ENCODE measurements at places on chromosomes 5 and 9. TPM values are rescaled to one million over a fixed set of nuclear protein-coding genes. Genes with fewer than 3 reads are reported as not detected.

GRCh38 chr9:74479711-74480110 is 17.4 kb upstream of the RORB start:
- no peak for DNase-seq

The LRRC19 gene
- not detected for polyA plus RNA-seq

The AFAP1L1 gene
- polyA plus RNA-seq = not detected

DNA sequence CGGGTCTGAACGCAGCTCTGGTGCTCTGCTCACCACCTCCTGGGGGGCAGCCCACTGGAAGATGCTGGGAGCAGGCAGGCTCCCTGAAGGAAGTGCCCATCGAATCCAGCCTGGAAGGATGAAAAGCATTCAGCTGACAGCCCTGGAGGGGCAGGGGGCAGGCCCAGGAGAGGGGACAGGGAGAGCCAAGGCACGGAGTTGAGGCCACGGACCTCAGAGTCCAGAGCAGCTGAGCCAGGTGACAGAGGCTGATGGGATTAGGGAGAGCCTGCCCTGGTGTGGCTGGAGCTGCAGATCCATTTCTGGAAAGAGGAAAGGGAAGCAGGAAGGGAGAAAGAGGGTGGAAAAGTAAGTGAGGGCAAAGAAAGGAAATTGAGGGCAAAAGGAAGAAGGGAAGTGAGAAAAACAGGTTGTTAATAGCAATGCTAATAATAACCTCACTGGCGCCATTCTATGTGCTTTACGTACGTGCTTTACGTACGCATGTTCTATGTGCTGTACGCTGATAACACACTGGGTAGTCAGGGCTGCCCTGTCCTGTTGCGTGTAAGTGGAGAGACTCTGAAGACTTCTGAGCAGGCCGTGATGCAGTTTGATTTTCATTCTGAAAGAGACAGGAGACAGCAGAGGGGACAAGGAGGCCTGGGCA is 52.6 kb downstream of the LMX1B start:
- DNase-seq = no peak

GRCh38 chr5:170634256-170634990 is 130.6 kb downstream of the KCNIP1 start:
- no peak for DNase-seq

The MPDZ gene
- not detected for polyA plus RNA-seq

DNA sequence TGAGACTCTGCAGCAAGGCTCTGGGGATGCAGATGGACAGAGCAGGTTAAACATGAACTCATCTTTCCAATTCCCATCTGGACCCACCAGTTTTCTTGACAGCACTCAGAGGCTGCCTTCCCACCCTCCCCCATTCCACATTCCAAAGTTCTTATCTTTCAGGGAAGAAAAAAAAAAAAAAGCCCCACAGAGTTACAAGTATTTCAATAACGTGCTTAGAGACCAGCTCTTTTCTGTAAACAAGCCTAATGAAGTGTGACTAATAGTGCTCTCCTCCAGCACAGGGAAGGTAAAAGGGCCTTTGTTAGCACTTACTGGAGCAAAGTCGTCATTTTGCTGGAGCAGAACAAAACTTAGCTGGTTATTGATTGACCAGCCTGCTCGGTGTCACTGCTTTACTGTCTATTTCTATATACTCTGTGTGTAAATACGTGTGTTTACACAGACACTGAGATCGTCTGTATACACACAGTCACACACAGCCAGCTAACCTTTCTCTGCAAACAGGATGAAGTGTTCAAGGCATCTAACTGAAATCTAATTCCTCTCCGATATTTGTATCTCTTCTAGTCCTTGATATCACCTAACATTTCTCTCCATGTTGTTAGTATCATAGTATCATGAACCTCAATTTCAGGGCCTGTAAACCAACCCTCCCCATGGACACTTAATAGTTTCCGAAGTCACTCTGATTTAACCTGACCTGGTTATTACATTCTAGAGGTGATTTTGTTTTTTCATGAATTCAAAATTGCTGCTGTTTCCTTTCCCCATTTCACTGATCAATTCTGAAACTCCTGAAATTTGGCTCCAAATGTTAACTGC is 84.9 kb downstream of the ZNF608 start:
- no peak for DNase-seq

The TXNDC8 gene
- not detected for polyA plus RNA-seq

GRCh38 chr5:154989626-154990025 is 23.9 kb upstream of the KIF4B start:
- no peak for DNase-seq

DNA sequence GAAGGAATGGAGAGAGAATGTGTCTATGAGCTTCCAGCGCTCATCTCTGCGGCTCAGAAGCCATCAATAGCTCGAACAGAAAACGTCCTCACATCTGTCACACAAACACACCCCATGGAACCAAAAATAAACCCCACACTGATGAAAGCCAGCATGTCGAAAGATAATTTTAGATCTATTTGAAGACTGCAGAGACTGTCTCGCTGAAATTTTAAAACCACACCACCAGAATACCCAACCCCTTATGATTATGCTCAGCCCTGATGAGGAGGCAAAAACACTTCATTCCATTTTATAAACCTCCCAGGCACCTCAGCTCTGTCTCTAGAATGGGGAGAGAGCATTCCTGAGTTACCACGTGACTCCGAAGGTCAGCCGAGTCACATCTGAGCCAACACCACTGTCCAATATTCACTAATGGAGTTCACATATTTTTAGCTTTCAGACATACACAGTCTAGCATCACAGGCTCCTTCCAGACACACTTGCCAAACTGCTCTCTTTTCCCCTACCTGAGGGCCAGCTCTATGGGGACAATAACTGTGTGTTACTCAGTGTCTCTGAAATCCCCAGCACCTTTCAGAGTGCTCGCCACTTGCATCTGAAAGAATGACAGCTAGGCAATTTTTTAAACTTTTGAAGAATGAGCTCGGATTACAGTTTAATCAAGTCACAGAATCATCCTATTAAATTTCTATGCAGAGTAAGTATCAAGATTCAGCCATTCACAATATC is 63.2 kb downstream of the SERINC5 start:
- no peak for DNase-seq

GRCh38 chr9:120625222-120625621 is 45.3 kb upstream of the CDK5RAP2 start:
- DNase-seq = no peak

DNA sequence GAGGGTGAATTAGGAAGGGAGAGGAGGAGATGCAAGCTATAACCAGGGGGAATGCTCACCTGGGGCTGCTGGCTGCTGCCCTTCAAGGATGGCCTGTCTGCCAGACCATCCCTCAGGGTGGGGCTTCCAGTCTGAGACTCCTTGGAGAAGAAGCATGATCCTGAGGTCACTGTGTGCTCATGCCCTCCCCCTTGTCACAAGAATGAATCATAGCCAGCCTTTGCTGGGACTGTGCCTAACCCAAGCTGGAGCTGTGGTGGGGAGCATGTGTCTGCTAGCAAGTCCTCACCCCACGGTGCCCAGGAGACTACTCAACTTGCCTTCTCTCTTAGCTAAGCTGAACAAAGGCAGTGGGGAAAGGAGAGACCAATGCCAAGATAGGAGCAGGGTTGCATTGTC is 463.6 kb downstream of the SPOCK1 start:
- no peak for DNase-seq

The CYFIP2 gene
- polyA plus RNA-seq = 383 TPM

DNA sequence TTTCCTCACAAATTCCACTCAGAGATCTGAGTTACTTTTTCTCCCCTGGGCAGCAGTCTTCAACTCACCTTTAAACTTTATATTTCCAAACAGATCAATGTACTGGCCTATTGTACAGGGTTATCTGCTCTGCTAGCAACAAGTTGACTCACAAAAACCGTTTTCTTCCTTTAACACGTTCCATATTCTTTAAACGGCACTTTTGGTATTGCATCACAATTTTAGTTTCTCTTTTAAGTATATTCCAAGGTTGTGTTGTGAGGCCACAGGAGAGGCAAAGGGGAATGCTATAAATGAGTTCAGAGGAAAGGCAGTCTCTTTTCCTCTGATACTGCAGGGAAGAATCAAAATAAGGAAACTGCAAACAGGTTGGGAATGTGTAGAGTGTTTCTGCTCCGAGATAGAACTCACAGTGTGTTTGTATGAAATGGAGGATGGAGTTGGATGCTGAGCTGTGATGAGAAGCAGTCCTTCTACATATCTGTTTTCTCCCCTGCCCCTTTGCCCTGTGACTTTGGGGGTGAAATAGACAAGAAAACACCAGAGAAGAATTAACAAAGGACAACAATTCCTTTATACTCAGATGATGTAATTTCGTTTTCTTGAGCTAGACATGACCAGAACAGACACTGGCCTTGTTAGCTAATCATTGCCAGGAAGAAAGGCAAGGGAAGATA is 9.9 kb upstream of the ALDOB start:
- no peak for DNase-seq

GRCh38 chr5:126499853-126500342 is 76.7 kb downstream of the GRAMD2B start:
- DNase-seq = peak; percentile 85

DNA sequence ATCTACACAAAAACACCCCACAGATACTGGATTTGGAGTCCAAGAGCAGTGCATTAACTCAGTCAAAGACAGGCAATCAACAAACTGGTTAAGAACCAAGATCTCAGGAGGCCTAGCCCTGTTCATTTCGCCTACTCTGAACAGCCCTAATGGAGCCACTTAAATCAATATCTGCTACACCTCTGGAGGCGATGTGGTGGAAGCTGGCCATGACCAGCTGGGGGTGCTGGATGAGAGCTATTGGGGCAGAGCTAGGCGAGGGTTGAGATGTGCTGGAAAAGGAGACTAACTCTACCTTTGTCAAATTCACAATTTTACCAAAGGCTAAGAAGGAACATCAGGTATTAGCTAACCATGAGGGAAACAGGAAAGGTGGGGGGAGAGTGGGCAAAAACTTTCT is 23.3 kb upstream of the ARSB start:
- no peak for DNase-seq

GRCh38 chr5:115168829-115169486 is 750 bp downstream of the TRIM36 start:
- DNase-seq = no peak

DNA sequence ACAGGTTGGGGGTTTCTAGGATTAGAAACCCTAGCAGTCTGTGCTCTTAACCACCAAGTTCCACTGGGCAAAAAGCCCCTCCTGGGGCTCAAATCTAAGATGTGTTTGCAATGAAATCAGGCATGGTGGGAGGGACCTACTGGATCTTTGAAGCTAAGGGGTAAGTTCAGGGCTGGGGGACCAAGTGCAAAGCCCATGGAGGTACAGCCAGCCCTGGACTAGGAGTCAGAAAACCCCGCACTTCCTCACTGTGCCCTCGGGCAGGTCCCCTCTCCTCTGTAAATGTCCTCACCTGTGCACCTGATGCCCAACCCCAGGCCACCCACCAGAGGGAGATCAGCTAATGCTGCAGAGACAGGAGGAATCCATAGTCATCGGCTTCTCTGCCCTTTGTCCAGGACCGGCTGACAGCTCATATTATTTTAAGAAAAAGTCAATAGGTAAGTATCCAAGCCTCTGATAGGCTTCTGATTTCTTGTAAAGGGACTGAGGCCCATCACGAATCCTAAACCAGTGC is 138.3 kb downstream of the PAX5 start:
- DNase-seq = no peak

DNA sequence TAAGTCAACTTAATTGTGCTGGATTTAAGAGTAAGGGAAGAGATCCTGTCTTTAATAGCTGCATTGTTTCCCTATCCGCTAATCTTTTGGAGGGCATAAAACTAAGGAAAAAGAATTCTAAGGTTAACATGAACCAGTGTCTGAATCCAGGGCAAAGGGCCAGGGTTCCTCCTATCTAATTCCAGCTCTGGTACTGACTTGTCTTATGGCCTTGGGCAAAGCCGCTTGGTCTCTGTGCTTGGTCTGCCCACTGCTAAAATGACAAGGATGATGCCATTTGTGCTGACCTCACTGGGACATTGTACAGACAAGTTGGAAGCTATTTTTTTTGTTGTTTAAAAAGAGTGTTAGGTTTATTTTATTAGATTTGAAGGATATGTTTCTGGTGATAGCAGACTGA is 334.7 kb upstream of the PIK3R1 start:
- no peak for DNase-seq

- DNase-seq = peak; percentile 28
These were observed 30.9 kb downstream of the PRKACG start for GRCh38 chr9:68983008-68983411.

The CDH6 gene
- polyA plus RNA-seq = not detected

The NR2F1-AS1 gene
- not detected for polyA plus RNA-seq

The NUTM2F gene
- polyA plus RNA-seq = not detected

DNA sequence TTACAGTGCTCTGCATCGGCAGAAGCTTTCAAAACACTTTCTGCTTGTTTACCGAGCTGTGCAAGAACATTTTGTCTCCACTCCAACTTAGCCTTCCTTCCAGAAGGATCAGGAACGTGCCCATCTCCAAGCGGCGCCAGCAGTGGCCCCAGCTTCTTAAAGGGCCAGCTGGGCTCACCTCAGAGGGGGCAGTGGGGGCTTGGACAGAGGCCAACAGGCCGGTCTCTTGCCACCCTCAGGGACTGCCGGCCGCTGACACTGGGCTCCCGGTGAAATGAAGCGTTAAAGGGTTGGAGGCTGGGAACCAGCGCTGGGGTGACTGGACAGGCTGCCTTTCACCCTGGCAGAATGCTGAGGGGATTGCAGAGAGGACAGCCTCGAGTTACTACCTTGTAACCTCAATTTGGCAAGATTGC is 67.0 kb upstream of the RNU6ATAC start:
- no peak for DNase-seq

- DNase-seq = no peak
These were observed 741.4 kb downstream of the TAF11L14 start for GRCh38 chr5:18375641-18376040.

GRCh38 chr9:91483189-91483691 is 59.6 kb upstream of the NFIL3 start:
- DNase-seq = no peak

DNA sequence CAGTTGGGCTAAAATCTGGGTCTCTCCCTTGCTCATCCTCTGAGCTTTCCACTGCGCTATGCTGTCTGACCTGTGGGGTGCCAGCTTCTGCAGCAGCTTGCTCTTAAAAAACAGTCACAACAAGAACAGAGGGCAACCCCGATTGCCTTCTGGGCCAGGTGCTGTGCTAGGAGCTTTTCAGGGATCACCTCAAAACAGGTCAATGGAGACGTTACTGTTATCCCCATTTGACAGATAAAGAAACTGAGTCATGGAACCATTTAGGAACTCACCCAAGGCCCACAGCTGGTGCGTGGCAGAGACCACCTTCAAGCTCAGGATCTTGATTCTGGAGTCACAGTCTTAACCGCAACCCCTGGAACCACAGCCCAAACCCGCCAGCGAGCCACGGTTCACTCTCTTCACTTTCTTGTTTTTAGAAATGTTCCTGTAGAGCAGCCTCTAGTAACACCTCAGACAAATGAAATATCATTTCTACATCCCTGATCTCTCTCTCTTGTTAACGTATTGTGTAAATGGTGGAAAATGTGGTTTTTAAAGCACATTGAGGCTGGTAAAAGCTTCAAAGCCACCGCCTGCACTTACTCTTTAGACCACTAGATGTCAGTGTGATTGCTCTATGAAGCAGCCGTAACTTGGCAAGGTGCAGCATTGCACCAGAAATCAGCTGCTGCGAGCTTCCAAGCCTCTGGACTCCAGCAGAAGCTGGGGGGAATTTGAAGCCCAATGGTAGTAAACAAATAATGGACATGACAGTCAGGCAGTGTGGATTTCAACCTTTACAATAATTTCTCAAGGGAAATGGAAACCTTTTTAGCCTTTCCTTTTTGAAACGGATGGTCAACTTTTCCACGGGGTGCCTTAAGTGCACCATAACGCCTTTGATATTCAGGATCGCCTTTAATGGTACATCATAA is 1.7 kb downstream of the FYB1 start:
- peak; percentile 68 for DNase-seq
